ENCODE measurements at places on chromosomes 7 and 10.

- no peak for DNase-seq
Observed at GRCh38 chr10:78614744-78615143, 454.0 kb upstream of the ZMIZ1 start.

GRCh38 chr7:88692493-88692892 lies 67.0 kb upstream of the ZNF804B start:
- DNase-seq = no peak

- no peak for DNase-seq
Observed at GRCh38 chr10:106577756-106578155, 586.8 kb downstream of the SORCS1 start.

- no peak for DNase-seq
Observed at GRCh38 chr7:69412331-69413146, 185.7 kb upstream of the AUTS2 start.

DNA sequence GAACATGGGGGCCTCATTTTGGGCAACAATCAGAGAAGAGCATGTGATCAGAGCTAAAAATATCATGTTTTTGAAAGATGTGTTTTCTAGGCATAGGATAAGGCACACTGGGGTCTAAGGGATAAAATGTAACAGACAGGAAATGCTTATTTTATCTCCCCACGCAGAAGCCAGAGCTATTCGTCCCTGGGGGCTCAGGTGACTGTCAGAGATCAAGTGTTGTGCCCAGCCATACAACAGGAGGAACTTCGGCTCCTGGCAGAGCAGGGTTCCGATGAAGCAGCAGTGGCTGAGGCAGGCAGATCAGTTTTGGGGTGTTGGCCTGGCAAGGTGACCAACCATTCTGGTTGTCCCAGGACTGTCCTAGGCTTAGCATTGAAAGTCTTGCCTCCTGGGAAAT lies 15.2 kb downstream of the NPY start:
- no peak for DNase-seq

All from esophagus squamous epithelium (tissue), 5 donors.